ENCODE measurements at places on chromosomes 3 and 15. TPM values are rescaled to one million over a fixed set of nuclear protein-coding genes. Genes with fewer than 3 reads are reported as not detected.

Gene TRIM71
- not detected for total RNA-seq

Gene GOLGA8G
- total RNA-seq, result not detected

Gene CFAP92
- total RNA-seq, result not detected

Gene DPH3
- 19.0 TPM for total RNA-seq

Gene GREM1
- total RNA-seq, result 684 TPM

Gene MESP1
- 1.1 TPM for total RNA-seq

Gene MORC1
- total RNA-seq, result not detected

Gene PLXND1
- 56.2 TPM for total RNA-seq

Gene TMCO5A
- total RNA-seq, result not detected

Gene CD80
- not detected for total RNA-seq

Gene LXN
- total RNA-seq, result 196 TPM

Gene ISLR2
- total RNA-seq, result 0.25 TPM

Gene TNIK
- total RNA-seq, result 23.7 TPM

Gene ZKSCAN7
- 7.4 TPM for total RNA-seq

Gene SRPRB
- 89.3 TPM for total RNA-seq

Gene ARPIN
- 12.2 TPM for total RNA-seq

Gene COLQ
- 0.75 TPM for total RNA-seq

Gene CPNE4
- total RNA-seq, result not detected

Gene LDHAL6B
- not detected for total RNA-seq

Gene IL1RAP
- total RNA-seq, result 9.7 TPM

Gene ACOX2
- 10.2 TPM for total RNA-seq

Gene ATP10A
- total RNA-seq, result 0.66 TPM

Gene ITIH1
- total RNA-seq, result not detected

Gene GOLGA6D
- not detected for total RNA-seq

Gene TKT
- total RNA-seq, result 472 TPM

Gene UBA3
- total RNA-seq, result 88.2 TPM

Gene MKRN2
- total RNA-seq, result 44.6 TPM

Gene ST6GAL1
- 0.11 TPM for total RNA-seq

Gene GPD1L
- total RNA-seq, result 11.6 TPM

Gene GPR171
- total RNA-seq, result not detected

Gene FAM219B
- total RNA-seq, result 56.0 TPM

Gene GOLGA8M
- 2.5 TPM for total RNA-seq

Gene ADAMTS17
- 0.11 TPM for total RNA-seq

Gene GABRR3
- total RNA-seq, result not detected

Gene ISLR
- 39.7 TPM for total RNA-seq

Gene SLC28A1
- total RNA-seq, result 0.12 TPM

Gene IL17RC
- 43.3 TPM for total RNA-seq

Gene DENND6A
- total RNA-seq, result 21.1 TPM

Gene PLIN1
- 0.22 TPM for total RNA-seq

Gene RTP3
- total RNA-seq, result not detected

Gene AADACL2
- not detected for total RNA-seq

Gene SYNM
- 6.9 TPM for total RNA-seq

Gene C3orf80
- 4.9 TPM for total RNA-seq

Gene CD200
- total RNA-seq, result 0.44 TPM

Gene MST1R
- 0.33 TPM for total RNA-seq

Gene CCR9
- not detected for total RNA-seq

Gene UCN2
- total RNA-seq, result 1.2 TPM
